ENCODE measurements at places on chromosomes 16 and 17. TPM values are rescaled to one million over a fixed set of nuclear protein-coding genes. Genes with fewer than 3 reads are reported as not detected.

- no peaks in the 10 kb centered on the region for H3K27me3 ChIP-seq
- DNase-seq, result no peak
- no peak overlapping the region for H3K4me3 ChIP-seq
- no peak overlapping the region for H3K27ac ChIP-seq
Measured at GRCh38 chr17:9937901-9938300, 32.8 kb upstream of the RCVRN start.

DNA sequence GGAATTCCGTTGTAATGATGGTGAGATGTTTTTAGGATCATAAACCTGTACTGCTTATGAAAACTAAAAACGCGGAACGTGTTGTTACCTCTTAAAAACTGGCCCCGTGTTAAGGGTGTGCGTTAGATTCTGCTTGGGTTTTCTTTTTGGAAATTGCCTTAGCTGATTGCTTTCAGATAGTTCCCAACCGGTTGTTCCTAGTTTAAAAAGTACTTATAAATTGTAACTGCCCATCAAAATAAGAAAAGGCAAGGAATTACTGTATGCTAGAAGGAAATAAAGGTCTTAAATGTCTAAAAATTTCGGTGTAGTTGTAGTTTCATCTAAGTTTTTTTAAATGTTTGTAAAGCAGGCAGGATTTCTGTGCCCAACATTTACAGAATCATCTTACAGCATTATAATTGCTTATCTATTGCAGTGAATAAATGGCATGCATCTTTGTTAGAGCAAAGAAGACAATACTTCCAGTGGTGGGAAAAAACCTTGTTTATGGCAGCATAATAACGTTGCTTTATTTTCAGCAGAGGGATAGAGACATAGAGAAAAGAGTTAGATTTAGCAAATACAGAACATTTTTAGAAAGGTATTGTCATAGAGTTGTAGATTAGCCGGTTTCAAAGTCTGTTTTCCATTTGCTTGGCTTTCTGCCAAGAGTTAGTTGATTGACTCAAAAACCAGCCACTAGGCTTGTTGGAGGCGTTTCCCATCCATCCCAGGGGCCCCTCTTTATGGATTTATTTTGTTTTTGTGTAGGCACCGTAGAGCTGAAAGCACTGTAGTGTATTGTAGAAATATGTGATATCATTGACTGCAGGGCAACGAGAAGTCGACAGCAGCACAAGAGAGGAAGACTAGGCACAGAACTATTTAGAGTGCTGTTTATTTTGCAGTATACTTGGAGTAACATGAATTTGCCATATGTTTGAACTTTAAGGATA, 1.7 kb downstream of the PPM1D start:
- no peaks in the 10 kb centered on the region for H3K27me3 ChIP-seq
- H3K36me3 ChIP-seq, result no peaks in the 10 kb centered on the region
- H3K27ac ChIP-seq, result no peak overlapping the region
- H3K4me1 ChIP-seq, result no peaks in the 10 kb centered on the region

GRCh38 chr16:4609200-4610010, 5.3 kb downstream of the UBALD1 start:
- no peaks in the 10 kb centered on the region for H3K27me3 ChIP-seq
- DNase-seq, result no peak
- no peak overlapping the region for H3K4me3 ChIP-seq
- no peak overlapping the region for H3K27ac ChIP-seq
- H3K4me1 ChIP-seq, result no peaks in the 10 kb centered on the region

- no peaks in the 10 kb centered on the region for H3K27me3 ChIP-seq
- no peaks in the 10 kb centered on the region for H3K36me3 ChIP-seq
- peak; percentile 90 for DNase-seq
- H3K4me3 ChIP-seq, result peak overlapping the region; percentile 29
- peaks cover 14% of the 10 kb centered on the region for H3K4me1 ChIP-seq
- H3K27ac ChIP-seq, result no peak overlapping the region
Measured at GRCh38 chr16:4944333-4945281, 7.7 kb upstream of the PPL start.

DNA sequence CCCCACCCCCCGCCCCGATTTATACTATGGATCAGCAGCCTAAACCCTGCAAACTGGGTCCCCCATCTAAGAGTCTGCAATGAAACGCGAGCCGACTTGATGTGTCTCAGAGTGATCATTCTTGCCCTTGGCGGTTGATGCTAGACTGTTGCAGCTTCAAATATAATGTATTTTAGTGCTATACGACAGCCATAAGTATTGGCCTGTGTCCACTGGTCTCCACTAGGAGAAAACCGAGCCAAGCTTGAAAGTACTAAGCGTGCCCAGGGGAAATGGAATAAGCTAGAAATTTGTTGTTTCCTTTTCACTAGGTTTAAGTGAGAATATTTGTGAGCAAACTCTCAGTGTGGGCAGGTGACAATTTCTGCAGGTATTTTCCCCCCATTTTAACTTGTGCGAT, 711.2 kb downstream of the MAF start:
- DNase-seq, result no peak
- no peaks in the 10 kb centered on the region for H3K4me1 ChIP-seq
- H3K4me3 ChIP-seq, result no peak overlapping the region

- no peaks in the 10 kb centered on the region for H3K36me3 ChIP-seq
- no peak overlapping the region for H3K4me3 ChIP-seq
- H3K4me1 ChIP-seq, result no peaks in the 10 kb centered on the region
- no peak overlapping the region for H3K27ac ChIP-seq
- no peaks in the 10 kb centered on the region for H3K27me3 ChIP-seq
- DNase-seq, result no peak
Measured at GRCh38 chr17:45836047-45837044, 8.3 kb upstream of the SPPL2C start.

- H3K4me3 ChIP-seq, result peak overlapping the region; percentile 94
- H3K27ac ChIP-seq, result no peak overlapping the region
- no peak for DNase-seq
- peaks cover 16% of the 10 kb centered on the region for H3K36me3 ChIP-seq
- no peaks in the 10 kb centered on the region for H3K27me3 ChIP-seq
Measured at GRCh38 chr16:71847096-71847495, 1.3 kb downstream of the ATXN1L start.

GRAP gene
- total RNA-seq, result 0.55 TPM
